ENCODE measurements at places on chromosomes 11 and 22.

DNA sequence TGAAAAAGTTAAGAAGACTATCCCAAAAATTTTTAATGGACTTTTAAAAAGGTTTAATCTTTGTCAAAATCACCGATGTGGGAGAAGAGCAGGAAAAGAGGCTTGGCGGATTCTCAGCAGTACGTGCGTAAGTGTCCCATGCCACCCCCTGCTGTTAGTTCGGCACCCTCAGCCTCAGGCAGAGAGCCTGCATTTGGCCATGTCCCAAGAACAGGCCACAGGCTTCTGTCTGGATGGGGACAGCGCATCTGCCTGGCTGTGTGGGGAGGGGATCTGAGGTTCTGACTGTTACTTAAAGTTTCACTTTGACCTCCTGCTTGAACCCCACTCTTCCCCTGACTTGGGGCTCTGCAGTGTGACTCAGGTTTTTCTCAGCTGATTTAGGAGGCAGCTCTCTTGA is 35.3 kb downstream of the EXT2 start:
- no peak for DNase-seq

DNA sequence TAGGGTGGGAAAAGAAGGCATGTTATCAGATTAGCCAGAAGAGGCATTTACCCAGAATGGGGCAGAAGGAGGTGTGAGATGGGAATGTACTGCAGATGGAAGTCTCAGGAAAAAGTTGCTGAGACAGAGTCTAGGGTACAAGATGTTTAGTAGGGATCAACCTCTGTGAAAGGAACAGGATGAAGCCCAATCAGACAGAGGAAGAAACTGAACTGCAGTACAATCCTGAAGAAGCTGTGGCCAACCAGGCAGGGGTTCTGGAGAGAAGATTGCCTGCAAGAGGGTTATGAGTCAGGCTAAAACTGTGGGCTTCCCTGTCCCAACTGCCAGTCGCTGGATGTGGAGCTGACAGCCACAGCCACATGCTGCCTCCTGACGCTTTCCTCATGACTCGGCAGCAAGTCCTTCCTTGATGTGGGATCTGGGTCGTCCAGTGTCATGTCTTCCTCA is 64.0 kb downstream of the CWC15 start:
- no peak for DNase-seq

- DNase-seq = no peak
Observed at GRCh38 chr22:19396934-19397733, 34.4 kb downstream of the HIRA start.

- no peak for DNase-seq
Observed at GRCh38 chr22:20573176-20573832, 65.9 kb downstream of the MED15 start.
